ENCODE measurements at places on chromosomes 2 and 18. TPM values are rescaled to one million over a fixed set of nuclear protein-coding genes. Genes with fewer than 3 reads are reported as not detected.

NEU4 gene
- 0.86 TPM for total RNA-seq

BMP10 gene
- total RNA-seq: not detected

PKP4 gene
- total RNA-seq: 16.9 TPM

ITGB6 gene
- not detected for total RNA-seq

ACMSD gene
- not detected for total RNA-seq

MBP gene
- total RNA-seq: 62.5 TPM

TTN gene
- total RNA-seq: 0.07 TPM

GAD1 gene
- 0.76 TPM for total RNA-seq

GRCh38 chr18:63567276-63567675 is 19.9 kb upstream of the SERPINB13 start:
- no peak for DNase-seq

- no peak for DNase-seq
Measured at GRCh38 chr18:52069201-52069600, 270.8 kb upstream of the DCC start.

DNA sequence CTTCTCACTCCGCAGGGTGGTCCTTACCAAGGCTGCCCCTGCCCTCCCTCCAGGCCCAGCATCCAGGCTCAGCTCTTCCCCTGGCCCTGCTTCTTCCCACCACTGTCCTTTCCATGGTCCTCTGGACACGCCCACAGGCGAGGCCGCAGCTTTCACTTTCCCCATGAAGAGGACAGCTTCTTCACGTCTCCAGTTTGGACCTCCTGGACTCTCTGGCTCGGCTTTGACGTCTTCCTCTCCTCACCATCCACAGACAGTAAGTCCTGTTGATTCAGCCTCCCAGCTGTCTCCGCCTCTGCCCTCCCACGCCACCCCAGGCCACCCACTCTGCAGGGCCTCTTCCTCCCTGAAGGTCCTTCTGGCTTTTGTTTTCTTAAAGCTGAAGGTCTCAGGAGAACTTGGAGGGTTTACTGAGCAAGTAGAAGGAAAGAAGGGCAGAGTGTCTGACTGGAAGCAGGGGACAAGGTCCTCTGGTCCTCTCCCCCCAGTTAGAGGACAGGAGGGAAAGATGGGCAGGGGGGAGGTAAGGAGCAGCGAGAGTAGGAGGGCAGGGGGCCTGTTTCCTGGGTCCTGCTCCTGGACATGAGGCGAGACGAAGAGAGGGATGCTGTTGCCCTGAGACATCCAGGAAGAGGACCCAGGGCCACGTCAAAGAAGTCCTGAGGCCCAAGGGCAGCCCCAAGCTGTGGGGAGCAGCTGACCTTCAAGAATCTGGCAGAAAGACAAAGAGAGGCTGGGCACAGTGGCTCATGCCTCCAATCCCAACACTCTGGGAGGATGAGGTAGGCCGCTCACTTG is 24.7 kb upstream of the NMUR1 start:
- DNase-seq: peak; percentile 75

- DNase-seq: no peak
Measured at GRCh38 chr18:46641917-46642316, 15.1 kb downstream of the LOXHD1 start.

DNA sequence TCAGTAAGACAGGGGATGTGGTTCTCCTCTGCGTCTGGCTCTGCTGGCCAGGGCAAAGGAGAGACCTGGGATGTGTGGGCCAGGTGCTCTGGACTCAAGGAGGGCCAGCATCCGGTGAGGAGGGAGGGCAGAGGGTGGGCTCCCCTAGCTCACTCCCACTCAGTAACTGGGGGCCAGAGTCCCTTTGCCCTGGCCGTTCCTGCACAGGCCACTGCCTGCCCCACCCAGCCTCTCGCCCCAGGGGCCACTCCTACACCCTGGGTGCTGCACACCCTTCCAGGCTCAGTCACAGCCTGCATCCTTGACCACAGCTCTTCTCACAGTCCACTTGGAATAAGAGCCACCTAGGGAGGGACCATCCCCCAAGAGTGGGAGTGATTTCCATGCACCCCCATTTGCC is 41.0 kb downstream of the SNED1 start:
- DNase-seq: no peak

DNA sequence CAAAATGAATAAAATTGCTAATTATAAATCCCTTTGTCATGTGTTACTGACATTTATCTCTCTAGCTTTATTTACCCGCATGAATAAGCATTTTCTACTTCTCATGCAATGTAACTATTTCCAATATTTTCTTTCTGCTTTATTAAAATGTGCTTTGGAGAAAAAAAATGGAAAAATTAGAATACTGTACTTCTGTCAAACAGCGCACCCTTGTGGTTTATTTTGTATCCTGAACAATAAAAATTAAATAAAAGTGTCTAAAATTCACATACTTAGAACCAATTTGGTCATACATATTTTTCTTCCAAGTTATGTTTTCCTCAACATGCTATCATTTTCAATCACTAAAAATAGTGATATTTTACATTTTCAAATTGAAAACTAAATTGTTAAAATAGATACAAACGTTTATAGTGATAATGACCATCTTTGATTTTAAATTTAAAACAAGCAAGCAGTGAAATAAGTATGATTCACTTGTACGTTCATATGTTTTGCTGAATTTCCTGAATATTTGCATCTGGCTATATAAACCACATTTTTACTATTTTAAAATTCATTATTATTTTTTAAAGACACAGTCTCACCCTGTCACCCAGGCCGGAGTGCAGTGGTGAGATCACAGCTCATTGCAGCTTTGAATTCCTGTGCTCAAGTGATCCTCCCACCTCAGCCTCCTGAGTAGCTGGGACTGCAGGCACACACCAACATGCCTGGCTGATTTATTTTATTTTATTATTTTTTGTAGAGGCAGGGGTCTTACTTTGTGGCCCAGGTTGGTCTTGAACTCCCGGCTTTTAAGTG is 95.9 kb upstream of the GRB14 start:
- no peak for DNase-seq

DNA sequence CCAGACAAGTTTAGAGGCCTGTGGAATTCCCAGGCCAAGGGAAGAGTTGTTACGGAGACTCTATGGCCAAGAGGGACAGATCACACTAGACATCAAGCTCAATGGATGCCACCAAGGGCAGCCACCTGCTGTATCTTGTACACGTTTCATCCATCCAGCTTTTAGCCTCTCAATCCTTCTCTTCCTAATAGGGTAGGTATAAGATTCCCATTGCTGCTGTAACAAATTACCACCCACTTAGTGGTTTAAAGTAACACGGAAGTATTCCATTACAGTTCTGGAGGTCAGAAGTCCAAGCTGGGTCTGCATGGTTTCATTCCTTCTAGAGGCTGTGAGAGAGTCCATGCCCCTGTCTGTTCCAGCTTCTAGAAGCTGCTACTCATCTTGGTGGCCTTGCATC is 87.8 kb downstream of the GBX2 start:
- DNase-seq: no peak

GRCh38 chr2:28927878-28928277 is 33.4 kb downstream of the WDR43 start:
- DNase-seq: no peak

- DNase-seq: no peak
Measured at GRCh38 chr2:197356136-197356535, 45.6 kb upstream of the ANKRD44 start.

DNA sequence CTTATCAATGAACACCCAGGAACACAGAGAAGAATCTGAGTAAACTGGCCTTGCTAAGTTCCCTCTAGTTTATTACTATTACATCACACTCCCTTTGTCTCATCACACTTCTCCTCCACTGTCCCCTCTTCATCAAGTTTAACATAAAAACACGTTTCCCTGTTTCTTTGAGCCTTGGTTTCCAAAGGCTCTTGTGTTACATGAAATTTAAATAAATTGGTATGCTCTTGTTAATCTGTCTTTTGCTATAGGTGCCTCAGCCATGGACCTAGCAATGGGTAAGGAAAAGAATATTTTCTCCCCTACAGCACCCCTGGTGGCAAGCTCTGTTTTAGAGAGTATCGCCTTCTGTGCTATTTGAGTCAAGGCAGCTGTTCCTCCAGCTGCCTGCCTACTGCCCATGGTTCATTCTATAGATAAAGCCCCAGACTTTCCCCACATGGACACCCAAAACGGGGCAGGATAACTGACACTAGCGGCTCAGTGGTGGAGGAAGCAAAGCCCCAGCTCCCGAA is 31.8 kb downstream of the TGIF1 start:
- no peak for DNase-seq

GRCh38 chr2:239767021-239767905 is 257.9 kb downstream of the NDUFA10 start:
- no peak for DNase-seq

GRCh38 chr18:65435534-65435933 is 315.3 kb upstream of the CDH7 start:
- DNase-seq: no peak
